Substantia nigra (tissue), 51 donors: ENCODE measurements at places on chromosomes 6 and 20.

DNA sequence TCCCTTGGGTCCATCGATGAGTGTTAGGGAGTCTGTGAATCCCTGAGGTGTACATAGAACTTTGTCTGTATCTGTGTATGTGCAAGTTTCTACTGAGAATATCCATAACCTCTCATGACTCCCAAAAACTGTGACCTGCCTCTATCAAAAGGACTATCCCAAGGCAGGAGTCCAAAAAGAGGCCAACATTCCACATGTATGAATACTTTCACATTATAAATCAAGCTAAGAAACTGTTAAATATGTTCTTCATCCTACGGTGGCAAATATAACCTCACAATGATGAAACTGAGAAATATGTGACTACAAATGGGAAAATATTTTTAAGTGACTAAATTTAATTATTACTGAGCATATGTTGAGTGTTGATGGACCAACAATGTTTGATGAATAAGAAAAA is 16.1 kb upstream of the STX11 start:
- DNase-seq = no peak

- no peak for DNase-seq
These were observed 85.4 kb downstream of the SOX4 start for GRCh38 chr6:21678990-21679389.

DNA sequence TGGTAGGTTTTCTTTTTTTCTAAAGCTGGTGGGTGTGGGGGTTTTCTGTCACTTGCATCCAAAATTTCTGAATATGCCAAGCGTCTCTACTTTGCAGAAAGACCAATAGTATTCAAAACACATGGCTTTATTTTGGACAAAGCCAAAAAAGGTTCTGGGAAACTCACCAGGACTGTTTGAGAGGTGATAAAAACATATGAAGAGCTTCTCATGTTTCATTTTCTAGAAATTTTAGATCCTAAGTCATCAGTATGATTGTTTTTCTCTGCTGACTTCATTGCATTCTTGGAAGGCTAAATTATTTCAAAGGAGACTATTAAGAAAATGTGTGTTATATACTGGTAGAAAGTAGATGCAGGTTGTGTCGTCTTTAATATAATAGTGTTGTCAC is 51.3 kb downstream of the GCLC start:
- no peak for DNase-seq

GRCh38 chr6:80434691-80435350 is 328.4 kb downstream of the BCKDHB start:
- DNase-seq = no peak

DNA sequence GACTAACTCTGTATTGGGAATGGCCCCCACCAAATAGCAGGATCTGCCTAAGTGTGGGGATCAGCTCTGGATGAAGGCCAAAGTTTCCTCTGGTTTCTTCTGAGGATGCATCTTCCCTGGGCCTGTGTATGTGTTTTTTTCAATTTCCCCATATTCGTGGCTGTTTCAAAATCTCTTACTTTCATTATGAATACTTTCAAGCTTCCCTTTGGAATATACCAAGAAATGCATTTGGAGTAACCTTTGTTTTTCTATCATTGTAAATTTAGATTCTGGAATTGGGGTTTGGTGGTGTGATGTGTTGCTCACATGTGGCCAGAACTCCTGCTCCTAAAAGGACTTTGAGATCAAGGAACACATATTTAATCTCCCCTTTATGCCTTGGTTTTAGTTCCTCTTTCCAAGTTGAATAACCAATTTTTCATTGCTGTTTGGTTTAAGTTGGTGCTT is 8.4 kb downstream of the ENTPD6 start:
- no peak for DNase-seq

DNA sequence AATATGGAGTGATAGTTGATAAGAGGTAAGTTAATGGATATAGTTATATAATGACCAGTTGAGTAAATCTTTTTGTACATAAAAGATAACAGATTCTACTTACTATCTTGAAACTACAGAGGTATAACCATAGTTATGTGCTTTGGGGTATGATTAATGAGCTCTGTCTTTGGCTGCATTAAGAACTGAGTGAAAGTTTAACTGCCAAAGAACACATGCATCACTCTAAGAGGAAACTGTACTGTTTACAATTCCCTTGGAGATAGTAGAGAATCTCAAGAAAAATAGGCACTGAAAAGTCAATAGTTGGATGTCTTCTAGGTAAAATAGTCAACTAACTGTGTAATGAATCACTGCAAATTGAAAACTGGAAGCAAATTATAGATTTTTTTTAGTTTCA is 1129.5 kb downstream of the EPHA7 start:
- DNase-seq = no peak

GRCh38 chr6:62150048-62150663 is 135.9 kb downstream of the KHDRBS2 start:
- DNase-seq = peak; percentile 3

DNA sequence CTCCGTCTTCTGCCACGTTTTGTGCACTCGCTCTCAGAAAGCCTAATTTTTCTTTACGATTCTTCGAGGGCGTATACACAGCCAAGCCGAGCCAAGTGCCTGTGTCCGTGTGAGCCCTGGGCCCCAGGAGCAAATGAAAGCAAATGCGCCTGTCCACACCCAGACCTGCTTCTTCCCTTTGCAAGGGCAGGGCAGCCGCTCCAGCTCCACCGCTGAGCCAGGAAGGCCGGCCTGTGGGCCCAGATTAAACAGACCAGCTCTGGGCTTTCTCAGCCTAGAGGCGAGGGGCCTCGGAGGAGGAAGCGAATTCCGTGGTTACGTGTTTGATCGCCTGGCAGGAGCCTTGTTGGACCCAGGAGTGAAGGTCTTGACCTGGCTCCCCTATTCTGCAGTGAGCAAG is 184.6 kb downstream of the SMOC2 start:
- DNase-seq = no peak

DNA sequence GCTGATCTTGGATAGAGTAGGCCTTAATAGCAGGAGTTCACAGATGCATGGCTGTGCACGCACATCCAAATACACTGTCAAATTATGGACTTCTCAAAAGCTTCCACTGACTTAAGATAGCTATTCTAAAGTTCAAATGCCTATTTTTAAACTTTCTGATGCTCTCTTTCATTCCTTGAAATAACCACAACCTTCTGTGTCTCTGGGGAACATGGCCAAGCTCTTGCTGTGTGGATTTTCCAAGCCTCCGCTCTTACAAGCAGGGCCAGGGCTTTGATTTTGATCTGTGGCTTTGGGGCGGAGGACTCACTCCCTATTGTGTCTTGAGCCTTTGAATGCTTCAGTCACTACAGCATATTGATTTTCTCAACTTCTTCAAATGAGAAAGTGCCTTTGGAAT is 35.7 kb upstream of the SNRPB2 start:
- no peak for DNase-seq

DNA sequence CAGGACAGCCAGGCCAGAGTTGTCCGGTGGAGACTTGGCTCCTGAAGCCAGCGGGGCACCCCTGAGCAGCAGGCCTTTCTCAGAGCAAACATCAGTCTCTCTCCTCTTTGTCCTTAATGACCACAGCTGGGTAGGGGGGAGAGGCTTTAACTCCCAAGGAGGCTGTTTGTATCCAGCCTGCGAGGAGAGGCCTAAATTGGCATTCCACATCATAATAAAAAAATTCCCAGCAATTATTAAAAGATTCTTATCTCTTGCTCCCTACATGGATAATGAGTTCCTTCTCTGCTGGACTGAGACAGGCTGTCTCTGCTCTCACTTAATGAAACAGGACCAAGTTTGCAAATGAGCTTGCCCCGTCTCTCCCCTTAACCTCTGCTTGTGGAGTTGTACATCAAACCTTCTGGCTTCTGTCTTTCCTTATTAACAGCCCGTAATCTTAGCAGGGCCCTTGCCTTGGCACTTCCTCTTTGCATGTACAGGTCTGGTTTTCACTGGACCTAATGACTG is 838.2 kb downstream of the MAFB start:
- no peak for DNase-seq

- DNase-seq = peak; percentile 20
These were observed 40.1 kb upstream of the DYNLRB1 start for GRCh38 chr20:34475979-34476736.

- DNase-seq = no peak
These were observed 60.6 kb upstream of the RIPOR2 start for GRCh38 chr6:24996269-24996836.

- no peak for DNase-seq
These were observed 6.8 kb downstream of the NFATC2 start for GRCh38 chr20:51535674-51536073.

DNA sequence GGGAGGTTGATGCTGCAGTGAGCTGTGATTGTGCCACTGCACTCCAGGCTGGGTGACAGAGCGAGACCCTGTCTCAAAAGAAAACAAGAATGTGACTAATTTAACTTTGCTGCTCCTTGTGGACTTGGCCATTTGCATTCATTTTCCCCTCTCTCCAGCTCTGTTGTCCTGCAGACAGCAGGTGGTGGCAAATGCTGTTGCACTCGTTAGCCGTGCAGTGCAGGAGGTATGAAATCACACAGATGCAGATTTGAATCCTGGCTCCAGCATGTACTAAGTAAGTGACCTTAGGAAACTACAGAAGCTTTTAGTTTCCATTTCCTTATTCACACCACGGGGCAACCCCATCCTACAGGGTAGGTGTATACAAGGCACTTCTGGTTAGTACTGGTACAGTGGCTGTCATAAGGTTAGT is 9.6 kb upstream of the BEND3 start:
- DNase-seq = no peak

- DNase-seq = no peak
These were observed 103.4 kb upstream of the SASH1 start for GRCh38 chr6:148239215-148239614.
